ENCODE measurements at places on chromosomes 3 and 15.
A peak's percentile ranks its signal among the peaks of the same experiment; 100 is the strongest.

- no peak for DNase-seq
Observed at GRCh38 chr15:73538563-73539211, 94.5 kb downstream of the NPTN start.

GRCh38 chr15:55770806-55771205, 27.9 kb upstream of the PRTG start:
- DNase-seq = no peak

DNA sequence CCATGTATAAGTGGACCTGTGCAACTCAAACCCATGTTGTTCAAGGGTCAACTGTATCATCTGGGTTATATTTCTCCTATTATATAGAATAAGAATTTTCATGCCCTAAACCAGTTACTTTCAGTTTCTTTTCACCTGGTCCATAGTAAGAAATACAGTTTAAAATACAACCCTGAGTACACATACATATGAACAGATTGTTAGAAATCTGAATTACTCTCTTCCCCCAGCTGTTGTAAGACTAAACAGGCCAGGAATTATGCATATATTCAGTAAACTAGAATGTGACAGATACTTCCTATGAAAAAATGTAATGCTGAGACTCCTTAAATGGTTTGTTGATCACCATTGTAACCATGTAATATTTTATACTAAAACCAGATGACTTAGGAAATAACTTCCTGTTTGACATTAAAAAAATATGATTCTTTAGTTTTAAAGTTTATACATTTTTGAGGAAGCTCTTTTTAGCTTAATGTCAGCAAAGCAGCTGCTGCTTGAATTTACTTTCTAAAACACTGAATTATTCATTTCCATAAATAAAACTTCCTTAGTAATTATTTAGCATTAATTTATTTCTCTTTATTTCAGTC, 52.5 kb upstream of the ZCWPW2 start:
- no peak for DNase-seq

- DNase-seq = no peak
Observed at GRCh38 chr3:102085431-102086176, 236.3 kb downstream of the NFKBIZ start.

GRCh38 chr15:92000709-92001108, 147.2 kb downstream of the SLCO3A1 start:
- DNase-seq = no peak

GRCh38 chr3:100270215-100270583, 9.4 kb downstream of the TBC1D23 start:
- DNase-seq = no peak

DNA sequence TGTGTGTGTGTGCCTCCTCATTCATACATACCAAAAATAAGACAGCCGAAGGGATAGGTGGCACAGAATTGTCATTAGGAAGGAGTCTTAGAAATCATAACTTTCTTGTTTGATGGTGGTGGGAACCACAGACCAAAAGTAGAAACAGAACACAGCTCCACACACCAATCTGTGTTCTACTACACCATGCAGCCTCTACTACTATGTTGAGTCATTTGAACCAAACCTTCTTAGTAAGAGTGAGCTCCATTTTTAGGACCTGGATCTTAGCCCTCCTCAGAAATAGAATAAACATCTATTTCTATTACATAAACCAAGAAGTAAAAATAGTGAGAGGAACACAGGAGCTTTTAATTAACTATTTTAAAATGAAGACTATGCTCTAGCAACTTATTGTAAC, 27.9 kb upstream of the PLCH1 start:
- DNase-seq = no peak

DNA sequence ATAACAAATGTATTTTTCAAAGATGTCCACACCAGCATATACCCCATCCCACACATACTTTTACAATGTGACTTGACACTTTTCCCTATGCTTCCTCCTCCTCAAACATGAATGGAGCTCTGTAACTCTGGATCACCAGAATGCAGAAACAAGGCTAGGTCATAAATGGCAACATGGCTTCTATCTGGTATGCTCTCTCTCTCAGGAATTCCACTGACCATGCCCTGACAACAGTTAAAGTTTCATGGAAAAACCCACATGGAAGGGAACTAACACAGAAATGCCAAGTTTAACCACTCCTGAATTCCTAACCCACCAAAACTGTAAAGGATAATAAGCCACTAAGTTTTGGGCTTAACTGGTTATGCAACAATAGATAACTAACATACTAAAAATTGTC, 19.9 kb downstream of the MYO9A start:
- no peak for DNase-seq

GRCh38 chr3:4665197-4665596, 172.0 kb downstream of the ITPR1 start:
- no peak for DNase-seq

DNA sequence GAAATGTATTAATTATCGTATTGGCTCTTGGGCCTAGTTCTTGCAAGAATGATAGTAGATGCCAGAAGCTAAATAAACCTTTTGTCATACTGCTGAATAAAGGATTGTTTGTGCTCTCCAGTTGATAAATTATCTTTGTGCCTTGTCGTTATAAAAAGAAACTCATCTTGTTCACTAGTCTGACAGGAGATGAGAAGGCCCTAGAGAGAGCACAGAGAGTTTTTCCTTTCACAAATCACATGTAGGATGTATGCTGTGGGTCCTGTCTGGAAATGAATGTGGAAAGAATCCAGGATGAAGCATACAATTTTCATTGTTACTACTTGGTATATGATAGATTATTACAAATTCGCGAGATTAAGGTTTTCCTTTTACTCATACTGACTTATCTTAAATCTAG, 113.0 kb downstream of the NLGN1 start:
- peak; percentile 22 for DNase-seq

GRCh38 chr3:50519471-50520089, 16.1 kb upstream of the CACNA2D2 start:
- peak; percentile 35 for DNase-seq

DNA sequence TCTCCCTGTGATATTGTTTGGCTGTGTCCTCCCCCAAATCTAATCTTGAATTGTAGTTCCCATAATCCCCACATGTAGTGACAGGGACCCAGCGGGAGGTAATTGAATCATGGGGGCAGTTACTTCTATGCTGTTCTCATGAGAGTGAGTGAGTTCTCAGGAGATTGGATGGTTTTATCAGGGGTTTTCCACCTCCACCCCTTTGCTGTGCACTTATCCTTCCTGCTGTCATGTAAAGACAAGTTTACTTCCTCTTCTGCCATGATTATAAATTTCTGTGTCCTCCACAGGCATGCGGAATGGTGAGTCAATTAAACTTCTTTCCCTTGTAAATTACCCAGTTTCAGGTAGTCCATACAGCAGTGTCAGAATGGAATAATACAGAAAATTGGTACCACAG, 24.7 kb downstream of the TUSC7 start:
- no peak for DNase-seq

- no peak for DNase-seq
Observed at GRCh38 chr3:156654834-156655233, 19.6 kb upstream of the TIPARP start.

GRCh38 chr3:150170852-150171520, 200.3 kb upstream of the PFN2 start:
- DNase-seq = peak; percentile 80

GRCh38 chr15:52677593-52678467, 1.4 kb downstream of the ATOSA start:
- peak; percentile 54 for DNase-seq

DNA sequence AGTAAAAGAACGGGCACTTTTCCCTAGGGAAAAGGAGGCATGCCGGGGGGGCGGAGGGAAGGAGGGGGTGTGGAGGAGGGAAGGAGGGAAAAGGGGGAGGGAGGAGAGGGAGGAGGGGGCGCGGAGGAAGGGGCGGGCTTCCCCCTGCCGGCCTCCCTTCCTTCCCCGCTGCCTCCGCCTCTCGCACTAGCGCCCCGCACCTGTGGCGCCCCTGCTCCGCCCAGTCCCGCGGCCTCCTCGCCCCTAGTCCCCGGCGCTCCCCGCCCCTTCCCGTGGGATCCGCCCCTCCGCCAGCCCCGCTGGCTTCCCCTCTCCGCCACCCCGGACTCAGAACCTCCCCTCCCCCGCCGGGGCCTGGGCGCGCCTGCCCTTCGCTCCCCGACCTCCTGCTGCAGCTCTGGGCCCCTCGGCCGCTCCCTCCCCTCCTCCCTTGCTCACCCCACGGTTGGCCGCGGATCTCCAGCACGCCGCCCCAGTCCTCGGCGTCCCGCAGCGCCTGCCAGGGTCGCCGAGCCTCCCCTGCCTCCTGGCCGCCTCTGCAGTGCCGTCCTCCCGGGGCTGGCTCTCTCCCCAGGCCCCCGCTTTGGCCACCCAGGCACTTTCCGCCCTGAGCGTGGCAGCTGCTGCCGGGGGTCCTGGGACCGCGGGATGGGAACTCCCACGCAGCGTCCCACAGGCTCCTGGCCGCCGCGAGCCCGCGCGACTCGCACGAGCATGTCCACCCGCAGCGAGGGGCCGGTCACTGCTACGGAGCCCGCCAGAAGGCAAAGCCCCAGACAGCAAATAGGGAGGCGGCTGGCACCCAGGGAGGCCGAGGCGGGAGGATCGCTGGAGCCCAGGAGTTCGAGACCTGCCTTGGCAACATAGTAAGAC, 147.4 kb downstream of the TJP1 start:
- DNase-seq = no peak

DNA sequence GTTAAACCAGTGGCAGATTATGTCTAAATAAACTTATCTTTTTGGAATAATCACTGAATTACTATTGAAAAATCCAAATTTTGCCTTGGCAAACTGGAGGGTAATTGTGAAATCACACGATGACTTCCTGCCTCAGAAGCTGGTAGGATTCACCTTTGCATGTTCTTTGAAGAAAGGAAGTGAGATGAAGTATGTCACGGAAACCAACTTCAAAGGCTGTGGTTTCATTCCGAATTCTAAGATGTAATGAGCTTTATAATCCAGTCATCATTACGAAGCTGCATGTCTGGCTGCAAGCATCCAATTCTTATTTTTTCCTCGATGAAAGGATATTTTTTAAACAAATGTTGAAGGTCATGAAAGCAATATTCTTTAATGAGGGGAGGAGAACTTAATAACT, 15.0 kb upstream of the ZBED2 start:
- no peak for DNase-seq

GRCh38 chr3:42442640-42443039, 32.2 kb upstream of the LYZL4 start:
- DNase-seq = no peak

DNA sequence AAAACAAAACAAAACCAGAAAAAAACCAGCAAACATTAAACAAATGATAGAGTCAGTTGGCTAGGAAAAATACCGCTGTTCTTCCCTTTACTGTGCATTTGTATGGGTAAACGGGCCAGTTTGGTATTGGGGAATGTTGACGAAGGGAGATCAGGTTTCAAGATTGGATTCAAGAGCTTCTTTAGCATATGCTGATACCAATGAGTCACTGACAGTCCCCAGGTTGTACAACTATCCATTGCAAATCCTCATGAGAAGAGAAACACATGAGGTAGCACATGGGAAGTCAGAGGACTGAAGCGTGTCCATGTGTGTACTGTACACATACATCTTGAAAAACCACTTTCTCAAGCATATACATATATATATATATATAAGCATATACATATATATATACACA, 25.6 kb downstream of the TIGIT start:
- DNase-seq = no peak

DNA sequence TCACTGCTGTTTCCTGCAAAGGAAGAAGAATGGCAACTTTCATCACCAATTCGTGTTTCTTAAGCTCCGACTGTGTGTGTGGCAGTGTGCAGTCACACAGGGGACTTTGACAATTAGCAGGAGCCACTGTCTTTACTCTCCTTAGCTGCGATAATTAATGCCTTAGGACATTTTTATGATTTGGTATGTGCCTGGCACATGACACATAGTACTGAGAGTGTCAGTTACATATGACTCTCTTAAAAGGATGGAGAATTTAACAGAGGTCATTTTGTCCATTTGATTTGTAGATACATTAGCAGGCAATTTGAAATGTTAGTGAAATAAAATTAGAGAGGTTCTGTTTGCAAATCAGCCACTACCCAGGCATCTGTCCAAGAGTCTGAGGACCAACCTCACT, 128.9 kb upstream of the VEPH1 start:
- DNase-seq = no peak

DNA sequence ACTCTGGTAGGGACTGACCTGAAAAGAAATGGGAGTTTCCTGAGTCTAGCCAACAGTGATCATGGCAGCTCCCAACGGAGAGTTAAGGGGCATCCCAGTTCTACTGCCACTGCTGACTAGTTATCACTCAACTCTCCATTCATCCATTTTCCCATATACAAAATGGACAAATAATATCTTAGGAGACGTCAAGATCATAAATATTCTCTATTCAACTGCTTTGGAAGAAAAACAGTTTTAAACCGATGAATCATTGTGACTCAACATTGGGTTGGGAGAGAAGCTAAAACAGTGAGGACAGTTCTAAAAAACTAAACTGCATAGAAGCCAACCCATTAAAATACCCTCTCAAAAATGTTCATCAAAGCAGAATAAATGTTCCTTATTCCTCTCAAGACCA, 57.6 kb upstream of the CHRM5 start:
- no peak for DNase-seq

DNA sequence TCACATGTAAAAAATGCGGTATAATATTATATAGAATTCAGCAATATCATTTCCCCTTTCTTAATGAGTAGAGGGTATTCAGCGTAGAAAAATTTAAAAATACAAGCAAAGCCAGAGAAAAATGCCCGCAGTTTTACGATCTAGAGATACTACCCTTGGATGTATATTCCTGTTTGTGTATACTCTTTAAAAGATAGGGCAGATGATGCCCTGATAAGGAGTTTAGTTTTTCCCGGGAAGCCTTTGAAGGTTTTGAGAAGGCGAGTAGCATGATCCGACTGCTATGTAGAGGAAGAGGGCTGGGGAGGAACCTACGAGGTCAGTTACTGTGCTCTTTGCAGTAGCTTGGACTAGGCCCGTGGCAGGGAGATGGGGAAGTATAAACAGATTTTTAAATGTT, 1.2 kb downstream of the YEATS2 start:
- peak; percentile 21 for DNase-seq

DNA sequence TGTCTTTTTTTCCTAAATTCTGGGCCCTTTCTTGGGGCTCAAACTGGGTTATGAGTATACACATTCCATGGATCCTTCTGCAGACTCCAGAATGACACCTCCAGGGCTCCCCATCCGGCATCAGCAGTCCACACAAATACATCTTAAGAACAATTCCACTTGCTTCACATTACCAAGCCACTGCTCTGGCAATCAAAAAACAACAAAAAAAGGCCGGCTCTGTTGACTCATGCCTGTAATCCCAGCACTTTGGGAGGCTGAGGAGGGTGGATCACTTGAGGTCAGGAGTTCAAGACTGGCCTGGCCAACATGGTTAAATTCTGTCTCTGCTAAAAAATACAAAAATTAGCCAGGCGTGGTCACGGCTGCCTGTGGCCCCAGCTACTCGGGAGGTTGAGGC, 49.9 kb upstream of the LPP start:
- DNase-seq = no peak

- DNase-seq = peak; percentile 63
Observed at GRCh38 chr3:54932606-54933005, 4.7 kb upstream of the LRTM1 start.

GRCh38 chr15:92079047-92079446, 225.5 kb downstream of the SLCO3A1 start:
- DNase-seq = no peak

- DNase-seq = peak; percentile 55
Observed at GRCh38 chr3:19945969-19946831, 697 bp upstream of the RAB5A start.

- no peak for DNase-seq
Observed at GRCh38 chr15:37907136-37907535, 27.3 kb upstream of the TMCO5A start.
